Femur (tissue), 1 donor: ENCODE measurements at places on chromosomes 6 and 20.

DNA sequence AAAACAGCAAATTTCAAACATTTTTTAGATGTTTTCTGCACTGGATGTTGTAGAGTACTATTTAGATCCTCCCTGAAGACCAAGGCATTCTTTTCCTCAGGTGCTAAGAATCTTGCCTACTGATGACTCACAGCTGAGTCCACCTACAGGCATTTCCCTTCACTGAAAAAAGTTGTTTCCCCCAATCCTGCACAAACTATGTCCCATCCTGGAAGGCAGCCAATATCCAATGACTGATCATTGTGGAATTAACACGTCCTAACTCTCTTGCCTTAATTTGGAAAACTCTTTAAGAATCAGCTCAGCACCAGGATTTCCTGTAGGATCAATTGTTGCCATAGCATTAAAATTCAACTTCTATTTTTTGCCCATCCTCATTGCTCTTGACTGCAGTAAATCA lies 268.4 kb upstream of the IRAK1BP1 start:
- no peak for DNase-seq

DNA sequence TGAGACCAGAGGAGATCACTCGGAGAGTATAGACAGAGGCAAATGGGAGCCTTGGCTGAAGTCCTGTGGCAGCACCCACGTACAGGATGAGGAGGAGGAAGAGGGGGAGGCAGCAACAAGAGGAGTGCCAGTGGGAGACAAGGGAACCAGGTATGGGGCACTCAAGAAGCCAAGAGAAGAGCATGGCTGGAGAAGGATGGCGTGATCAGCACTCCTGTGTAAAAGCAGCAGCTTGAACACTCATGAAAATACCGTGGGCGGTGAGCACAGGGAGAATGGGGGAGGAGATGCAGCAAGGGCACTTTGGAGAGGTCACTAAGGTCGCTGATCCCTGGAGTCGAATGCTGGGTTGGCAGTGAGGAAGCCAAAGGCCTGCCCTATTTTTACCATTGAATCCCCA lies 51.2 kb upstream of the PRND start:
- DNase-seq: no peak

GRCh38 chr6:104799134-104799657 lies 60.5 kb downstream of the HACE1 start:
- no peak for DNase-seq

GRCh38 chr20:41889126-41889843 lies 271.1 kb upstream of the CHD6 start:
- no peak for DNase-seq

GRCh38 chr6:81770381-81770780 lies 17.9 kb upstream of the TENT5A start:
- no peak for DNase-seq

- DNase-seq: no peak
These were observed 123.1 kb upstream of the STXBP5 start for GRCh38 chr6:147081076-147081609.

- no peak for DNase-seq
These were observed 109.6 kb upstream of the CARMIL1 start for GRCh38 chr6:25169553-25169952.

DNA sequence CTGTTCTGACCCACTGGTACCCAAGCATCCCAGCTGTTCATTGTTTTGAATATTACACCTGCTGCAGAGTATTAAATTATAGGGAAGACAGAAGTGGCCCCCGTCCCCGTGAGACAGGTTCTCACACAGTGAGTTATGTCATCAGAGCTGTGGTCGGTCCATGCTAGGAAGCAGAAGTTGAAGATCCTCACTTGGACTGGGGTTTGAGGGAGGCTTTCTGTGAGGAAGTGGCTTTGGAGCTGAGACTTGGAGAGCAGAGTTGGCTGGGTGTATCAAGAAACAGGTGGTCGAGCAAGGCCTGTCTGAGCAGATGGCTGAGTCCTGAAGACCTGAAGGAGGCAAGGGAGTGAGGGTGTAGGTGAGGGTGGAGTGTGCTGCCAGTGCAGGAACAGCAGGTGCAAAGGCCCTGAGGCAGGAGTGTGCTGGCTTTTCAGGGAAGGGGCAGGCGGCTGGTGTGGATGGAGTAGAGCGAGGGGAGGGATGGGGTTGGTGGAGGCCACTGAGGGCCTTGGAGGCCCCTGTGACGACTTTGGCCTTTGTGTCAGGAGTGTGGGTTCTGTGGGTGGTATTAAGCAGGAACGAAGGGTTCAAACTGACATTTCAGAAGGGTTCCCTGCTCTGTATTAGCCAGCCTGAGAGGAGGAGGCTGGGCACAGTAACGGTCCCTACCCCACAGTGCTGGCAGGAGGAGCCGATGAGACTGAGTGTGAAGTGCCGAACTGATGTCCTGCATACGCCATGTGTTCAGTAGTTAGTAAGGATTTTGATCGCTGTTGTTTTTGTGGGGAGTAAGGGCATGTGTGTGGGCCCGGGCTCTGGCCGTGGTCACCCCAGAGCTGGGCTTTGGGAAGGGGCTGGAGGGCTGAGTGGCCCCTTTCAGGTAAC lies 11.8 kb downstream of the SRC start:
- peak; percentile 30 for DNase-seq

DNA sequence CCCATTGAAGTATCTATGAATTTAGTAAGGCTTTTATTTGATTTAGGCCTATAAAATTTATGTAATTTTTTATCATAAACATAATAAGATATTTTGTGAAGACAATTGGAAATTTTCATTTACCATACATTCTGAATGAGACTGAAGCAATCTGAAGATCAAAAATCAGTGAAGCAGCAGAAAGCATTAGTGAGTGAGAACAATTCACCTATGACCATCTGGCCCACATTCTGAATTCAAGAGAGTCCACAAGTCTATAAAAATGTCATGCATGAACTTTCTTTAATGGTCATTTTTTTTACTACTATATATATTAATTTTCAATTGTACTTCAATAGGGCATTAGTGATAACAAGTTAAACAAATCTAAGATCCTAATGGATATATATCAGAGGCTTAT lies 1026.6 kb upstream of the MAP3K7 start:
- no peak for DNase-seq

DNA sequence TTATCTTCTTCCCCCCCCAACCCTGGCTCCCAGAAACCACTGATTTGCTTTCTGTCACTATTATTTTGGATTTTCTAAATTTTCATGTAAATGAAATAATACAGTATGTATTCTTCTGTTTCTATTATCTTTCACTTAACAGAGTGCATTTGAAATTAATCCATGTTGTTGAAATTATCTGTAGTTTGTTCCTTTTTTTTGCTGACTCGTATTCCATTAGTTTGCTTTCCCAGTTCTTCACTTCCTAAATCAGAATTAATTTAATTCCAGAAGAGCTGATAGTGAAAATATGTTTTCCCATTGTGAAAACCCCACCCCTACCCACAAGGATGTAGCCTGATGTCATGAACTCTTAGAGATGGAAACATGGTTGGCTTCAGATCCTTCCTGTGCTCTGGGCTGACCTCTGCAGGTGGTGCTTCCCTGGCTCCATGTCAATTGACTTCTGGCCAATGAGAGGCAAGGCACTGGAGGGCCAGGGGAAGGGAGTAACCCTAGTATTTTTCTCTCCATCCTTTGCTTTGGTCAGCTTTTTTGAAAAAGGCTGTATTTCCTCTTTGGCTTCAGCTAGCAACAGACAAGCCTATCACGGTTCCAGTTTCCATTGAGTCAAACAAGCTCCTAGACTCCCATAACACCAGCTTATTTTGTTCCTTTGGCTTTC lies 244.4 kb upstream of the HSF2 start:
- DNase-seq: peak; percentile 25

- no peak for DNase-seq
These were observed 59.1 kb upstream of the SUPT3H start for GRCh38 chr6:45436544-45437438.

GRCh38 chr6:5384276-5384675 lies 123.0 kb downstream of the FARS2 start:
- no peak for DNase-seq

DNA sequence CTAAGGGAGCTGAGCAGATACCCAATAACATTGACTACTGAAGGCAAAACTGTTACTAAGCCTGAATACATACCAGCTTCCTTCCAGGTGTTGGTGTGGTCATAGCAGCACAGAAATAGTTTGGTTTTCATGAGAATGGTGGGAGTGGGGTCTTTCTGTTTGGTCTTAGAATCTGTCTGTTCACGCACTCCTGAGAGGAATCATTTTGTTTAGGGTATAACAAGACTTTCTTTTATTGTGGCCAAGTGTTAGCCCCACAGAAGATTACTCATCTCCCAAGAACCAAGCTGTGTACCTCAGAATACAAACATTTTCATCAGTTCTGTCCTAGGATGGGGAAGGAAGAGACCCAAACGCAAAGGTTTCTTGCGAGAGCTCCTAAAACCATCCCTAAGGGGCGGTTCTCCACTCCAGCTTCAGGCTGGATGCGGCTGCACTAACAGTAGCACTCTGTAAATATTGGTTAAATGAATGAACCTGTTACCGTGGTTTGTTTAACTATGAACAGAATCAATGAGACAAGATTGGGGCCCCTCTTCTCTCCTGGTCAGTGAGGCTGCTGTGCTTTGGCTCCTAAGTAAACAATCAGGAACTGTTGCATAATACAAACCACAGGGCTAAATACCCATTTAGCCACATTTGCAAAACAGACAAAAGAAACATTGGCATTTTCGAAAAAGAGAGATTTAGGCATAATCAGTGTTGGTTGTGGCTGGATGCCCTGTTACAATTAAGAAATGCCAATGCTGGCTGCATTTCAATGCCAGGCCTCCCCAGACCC lies 44.9 kb downstream of the SNAP25 start:
- no peak for DNase-seq

DNA sequence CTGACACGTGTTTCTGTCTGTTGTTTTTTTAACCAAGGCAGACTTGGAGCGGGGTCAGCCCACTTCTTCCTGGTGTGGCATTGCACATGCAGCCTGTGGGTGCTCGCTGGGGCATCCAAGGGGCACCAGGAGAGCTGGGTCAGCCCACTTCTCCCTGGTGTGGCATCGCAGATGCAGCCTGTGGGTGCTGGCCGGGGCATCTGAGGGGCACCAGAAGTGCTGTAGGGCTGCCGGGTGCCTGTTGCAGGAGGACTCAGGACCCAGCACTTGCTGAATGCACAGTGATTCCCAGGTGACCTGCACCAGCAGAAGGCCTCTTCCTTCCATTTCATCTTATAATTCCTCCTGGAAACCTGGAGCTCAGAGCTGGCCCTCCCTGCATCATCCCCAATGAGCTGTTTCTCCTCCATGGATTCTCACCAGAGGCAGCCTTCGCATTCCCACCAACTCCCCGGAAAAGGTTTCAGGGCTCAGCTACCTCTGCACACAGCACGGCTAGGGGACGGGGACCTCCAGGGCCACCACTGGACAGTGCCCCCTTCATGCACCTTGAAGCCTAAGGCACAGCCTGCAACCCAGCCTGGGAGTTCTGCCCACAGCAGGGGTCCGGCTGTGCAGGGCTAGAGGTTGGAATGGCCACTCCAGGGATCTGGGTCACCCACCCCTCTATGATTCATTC lies 218.8 kb downstream of the TAF4 start:
- DNase-seq: no peak

GRCh38 chr6:10411971-10412460 lies 2.9 kb downstream of the TFAP2A start:
- peak; percentile 61 for DNase-seq

DNA sequence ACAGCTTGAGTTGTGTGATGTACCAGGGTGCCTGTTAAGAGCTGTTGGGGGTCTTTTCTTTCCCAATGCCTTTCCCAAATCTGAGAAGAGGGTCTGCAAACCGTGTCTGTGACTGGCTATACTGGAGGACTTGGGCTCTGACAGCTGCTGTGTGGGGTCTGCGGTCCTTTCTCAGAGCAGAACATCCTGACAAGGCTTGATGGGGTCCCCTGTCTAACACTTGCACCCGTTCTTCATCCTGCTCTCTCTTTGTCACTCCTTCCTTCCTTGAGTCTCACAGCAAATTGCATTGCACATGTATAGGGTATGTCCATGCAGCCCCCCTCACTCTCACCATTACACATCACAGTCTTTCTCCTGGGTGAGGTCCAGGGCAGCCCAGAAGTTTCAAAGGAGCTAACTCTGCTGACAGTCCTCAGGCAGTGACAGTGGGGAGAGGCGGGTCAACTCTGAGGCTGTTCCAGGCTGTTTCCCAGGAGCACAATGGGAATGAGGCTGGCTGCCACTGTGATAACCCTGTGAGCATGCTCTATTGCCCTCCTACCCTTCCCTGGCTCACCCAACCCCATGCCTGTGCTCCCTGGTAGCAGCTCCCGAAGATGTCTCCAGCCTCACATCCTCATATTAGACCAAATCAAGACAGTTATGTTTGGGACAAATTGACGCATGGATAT lies 163.2 kb upstream of the GGTLC1 start:
- DNase-seq: no peak

DNA sequence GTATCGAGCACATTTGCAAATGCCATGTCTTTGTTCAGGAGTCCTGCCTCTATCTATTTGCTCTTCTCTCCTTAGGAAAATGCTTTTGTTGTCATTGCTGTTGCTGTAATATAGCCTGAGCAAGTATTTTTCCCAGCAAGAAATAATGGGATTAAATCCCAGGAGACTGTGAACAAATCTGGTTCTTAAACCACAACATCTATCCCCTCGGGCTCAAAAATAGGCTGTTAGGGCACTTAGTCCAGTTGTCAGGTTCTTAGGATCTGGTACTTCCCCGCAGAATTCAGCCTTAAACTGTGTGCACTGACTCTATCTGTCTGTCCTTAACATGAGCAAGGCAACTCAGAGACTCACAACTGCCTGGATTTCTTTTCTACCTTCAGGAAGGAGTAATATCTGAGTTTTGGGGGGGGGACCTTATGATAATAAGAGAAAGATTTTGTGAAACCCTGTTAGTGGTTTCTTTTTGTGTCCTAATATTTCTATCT lies 437.5 kb downstream of the HTR1B start:
- no peak for DNase-seq

DNA sequence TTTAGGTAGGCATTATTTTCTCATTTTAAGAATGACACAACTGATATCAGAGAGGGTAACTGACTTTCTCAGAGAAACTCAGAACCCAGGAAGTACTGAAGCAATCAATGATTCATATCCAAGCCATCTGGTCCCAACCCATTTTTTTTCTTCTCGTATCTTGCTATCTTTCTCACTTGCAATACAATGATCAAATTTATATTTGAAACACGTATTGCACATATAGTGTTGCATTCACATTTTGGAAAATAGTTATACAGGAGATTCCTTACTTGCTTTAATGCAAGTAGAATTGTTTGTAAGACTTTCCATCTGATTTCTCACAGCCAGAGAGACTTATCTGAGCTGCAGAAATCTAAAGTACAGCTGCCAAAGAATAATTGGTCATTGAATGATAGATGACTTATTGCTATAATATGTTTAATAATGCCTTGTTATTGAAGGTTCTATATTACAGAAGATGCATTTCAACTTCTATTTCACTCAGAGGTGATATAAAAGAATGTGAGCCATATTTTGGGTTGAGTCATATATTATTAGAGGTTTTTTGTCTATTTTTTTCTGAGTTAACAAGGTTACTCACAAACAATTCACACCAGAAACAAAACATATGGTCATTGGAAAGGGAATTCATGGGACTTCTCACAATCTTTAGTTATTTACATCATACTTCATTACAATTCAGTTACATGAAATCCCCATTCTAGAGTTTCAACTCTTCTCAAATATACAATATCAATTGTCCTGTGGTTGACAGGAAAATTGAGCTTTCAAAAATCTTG lies 337.5 kb upstream of the CITED2 start:
- DNase-seq: no peak

- DNase-seq: no peak
These were observed 615 bp upstream of the NTSR1 start for GRCh38 chr20:62707921-62708521.

- DNase-seq: peak; percentile 57
These were observed 12.7 kb downstream of the SAYSD1 start for GRCh38 chr6:39102071-39102820.
